EL (cell line): ENCODE measurements at places on chromosomes 6 and 20.

DNA sequence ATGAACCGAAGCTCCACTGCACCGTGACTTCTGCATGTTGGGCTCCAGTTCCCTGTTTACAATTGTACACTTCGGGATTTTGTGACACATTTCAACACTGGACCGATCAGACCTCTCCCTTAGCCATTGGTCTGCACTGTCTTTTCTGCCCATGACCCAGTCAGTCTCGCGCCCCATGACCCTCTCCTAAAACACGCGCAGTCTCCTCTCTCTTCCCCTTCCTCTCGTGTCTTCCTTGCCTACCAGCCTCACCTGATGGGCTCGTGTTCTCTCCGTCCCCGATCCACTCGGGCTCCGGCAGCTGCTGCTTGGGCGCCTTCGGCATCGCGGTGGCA lies 535 bp upstream of the ABCF1 start:
- DNase-seq: no peak

DNA sequence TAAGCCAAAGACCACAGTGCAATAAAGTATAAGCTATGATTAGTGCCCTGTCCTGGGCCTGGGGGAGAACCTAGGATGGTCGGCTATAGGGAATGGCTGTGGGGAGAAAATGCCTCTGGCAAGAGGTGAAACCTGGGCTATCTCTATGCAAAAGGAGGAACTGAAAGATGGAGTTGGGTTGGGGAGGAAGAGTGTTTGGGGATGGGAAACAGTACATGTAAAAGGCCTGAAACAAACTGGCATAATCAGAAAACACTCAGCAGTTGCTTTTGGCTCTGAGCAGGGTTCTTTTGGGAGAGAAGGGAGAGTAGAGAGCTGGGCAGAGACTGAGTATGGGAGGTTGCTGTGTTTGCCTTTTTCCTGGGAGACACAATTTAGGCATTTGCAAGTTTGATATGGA lies 31.9 kb upstream of the FUCA2 start:
- no peak for DNase-seq

GRCh38 chr6:1479601-1480221 lies 90.3 kb downstream of the FOXF2 start:
- DNase-seq: no peak

- no peak for DNase-seq
Observed at GRCh38 chr6:137353842-137354397, 134.7 kb upstream of the IFNGR1 start.

DNA sequence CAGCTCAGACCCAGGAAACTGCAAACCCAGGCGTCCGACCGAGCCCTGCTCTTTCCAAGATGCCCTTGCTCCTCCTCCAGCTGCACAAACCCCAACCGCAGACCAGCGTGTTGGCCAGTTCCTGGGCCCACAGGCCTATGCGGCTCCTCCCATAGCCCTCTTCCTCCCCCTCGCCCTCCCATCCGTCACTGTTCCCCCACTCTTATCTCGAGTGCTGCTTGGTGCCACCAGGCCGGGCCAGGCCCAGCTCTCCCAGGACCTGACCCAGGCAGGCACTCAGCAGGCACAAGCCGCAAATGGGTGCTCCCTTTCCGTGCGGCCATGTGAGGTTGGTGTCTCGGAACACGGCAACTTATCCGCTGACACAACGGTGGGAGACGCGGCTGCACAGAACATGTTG lies 28.6 kb downstream of the ADRM1 start:
- no peak for DNase-seq

DNA sequence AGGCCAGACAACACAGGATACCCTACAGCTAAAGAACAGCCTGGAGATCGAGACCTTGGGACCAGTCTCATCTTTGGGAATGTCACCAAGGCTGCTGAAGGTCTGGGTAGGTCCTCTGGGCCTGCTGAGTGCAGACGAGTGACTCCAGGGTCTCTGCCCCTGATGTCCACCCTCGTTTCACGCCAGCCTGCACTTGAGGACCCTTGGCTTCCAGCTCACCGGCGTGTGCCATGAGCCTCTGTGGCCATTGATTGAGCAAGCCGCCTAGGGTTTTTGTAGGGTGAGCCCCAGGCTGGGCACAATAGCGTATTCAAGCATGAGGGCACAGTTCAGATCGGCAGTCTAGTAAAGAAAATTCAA lies 4.3 kb downstream of the BPHL start:
- DNase-seq: no peak

GRCh38 chr6:138493413-138493812 lies 5.9 kb downstream of the NHSL1 start:
- DNase-seq: peak; percentile 52

DNA sequence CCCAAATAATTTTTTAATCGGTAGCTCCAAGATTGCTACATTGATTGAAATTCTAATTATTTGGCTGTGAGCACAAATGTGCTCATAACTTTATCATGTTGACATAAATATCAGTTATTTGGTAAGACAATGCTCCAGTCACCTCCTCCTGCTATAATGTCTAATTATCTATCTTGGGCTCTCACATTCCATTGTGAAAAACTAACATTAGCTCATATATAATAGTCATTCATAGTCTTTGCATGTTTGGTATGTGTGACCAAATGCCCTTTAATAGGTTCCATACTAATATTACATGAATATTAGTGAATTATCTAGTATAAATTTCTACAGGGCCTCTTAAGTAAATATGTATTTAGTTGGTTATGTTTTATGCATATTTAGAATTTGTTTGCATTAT lies 185.6 kb upstream of the MCHR2 start:
- DNase-seq: peak; percentile 19

- no peak for DNase-seq
Observed at GRCh38 chr6:112287577-112288225, 33.3 kb upstream of the LAMA4 start.

DNA sequence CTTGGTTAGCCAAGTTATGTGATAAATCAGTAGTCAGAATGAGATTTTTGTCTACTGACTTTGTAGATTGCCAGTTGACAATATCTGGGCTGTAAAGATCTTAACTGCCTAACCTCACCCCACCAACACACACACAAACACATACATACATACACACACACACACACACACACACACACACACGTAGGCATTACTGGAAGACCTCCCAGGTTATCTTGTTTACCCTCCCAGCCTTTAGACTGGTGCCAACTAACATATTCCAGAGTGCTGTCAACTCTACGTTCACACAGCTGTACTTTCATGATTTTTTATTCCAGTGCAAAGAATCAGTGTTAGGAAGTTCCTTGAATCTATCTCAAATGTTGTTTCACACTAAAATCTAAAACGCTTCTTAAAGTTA lies 38.9 kb downstream of the BMP5 start:
- DNase-seq: no peak

GRCh38 chr6:41548098-41548840 lies 2.1 kb downstream of the FOXP4 start:
- no peak for DNase-seq

- DNase-seq: peak; percentile 26
Observed at GRCh38 chr6:48111143-48111506, at the start of gene PTCHD4. TSS of gene PTCHD4 (minus strand) at chr6:48111197. CDS start at chr6:48068957, 42,240 bp downstream.

DNA sequence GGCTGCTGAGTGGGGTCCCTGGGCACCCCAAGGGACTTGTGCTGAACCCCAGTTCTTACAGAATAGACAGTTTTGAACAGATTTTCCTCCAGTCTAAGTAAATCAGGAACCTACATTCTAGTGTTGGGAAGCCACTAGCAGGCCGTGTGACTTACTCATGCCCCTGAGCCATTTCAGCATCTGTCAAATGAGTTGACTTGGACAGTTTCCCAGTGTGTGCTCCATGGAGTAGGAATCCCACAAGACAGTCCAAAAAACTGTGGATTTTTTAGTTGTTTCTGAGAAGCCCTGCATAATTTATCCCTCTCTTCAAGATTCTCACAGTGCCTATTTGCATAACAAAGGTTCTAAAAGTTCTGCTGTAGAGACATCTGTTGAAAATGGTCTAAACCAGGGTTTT lies 2.1 kb downstream of the GABRR2 start:
- DNase-seq: peak; percentile 93

GRCh38 chr6:156906451-156906850 lies 129.3 kb downstream of the ARID1B start:
- DNase-seq: no peak

DNA sequence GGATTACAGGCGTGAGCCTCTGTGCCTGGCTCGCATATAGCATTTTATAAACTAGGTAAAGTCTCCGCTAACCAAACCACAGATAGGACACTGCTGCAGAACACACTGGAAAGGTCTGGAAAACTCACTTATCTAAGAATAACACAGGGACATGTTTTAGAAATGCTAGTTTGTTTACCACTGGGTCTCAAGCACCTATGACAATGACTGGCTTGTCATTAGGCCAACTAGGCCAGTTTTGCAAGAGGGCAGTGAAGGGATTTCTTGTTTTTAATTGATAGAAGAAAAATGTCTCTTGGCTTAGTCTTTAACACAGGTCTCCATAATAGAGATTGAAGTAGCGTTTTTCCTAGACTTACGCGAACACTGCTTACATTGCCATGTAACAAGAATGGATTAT lies 201.4 kb downstream of the TMEM242 start:
- DNase-seq: no peak

DNA sequence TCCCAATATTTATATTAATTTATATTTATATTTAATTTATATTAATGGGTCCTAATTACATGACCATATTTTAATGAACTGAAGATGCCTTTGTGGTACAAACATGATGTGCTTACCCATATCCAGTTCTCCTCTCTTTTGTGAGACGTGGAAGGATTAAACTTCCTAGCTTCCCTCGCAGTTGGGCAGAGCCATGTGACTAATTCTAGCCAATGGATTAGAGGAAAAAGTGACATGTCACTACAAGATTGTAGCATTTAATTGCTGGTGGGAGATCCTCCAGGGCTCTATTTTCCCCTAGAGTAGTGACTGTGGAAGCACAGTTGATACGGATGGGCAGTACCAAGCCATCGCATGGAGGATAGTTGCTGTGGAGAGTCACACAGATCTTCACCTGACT lies 4.8 kb upstream of the SOBP start:
- DNase-seq: no peak

- DNase-seq: peak; percentile 36
Observed at GRCh38 chr6:39189915-39190544, 39.2 kb downstream of the KCNK5 start.

DNA sequence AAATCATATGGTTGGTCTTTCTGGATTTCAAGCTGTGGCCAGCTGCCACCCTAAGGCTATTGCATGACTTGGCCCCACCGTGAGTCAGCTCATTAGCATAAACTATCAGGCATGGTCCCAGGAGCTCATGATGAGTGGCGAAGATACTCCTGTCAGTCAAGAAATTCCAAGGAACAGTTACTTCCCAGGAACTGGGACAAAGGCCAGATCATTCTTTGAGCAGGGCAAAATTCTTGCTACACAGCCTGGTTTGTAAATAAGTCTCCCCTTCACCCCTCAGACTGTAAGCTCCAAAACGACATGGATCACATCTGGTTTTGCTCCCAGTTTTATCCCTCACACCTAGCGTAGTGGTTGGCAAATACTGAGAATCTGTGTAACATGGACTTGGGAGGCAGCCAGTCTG lies 33.0 kb upstream of the KIAA1586 start:
- DNase-seq: peak; percentile 94

GRCh38 chr6:123592426-123592825 lies 44.3 kb downstream of the TRDN start:
- no peak for DNase-seq

DNA sequence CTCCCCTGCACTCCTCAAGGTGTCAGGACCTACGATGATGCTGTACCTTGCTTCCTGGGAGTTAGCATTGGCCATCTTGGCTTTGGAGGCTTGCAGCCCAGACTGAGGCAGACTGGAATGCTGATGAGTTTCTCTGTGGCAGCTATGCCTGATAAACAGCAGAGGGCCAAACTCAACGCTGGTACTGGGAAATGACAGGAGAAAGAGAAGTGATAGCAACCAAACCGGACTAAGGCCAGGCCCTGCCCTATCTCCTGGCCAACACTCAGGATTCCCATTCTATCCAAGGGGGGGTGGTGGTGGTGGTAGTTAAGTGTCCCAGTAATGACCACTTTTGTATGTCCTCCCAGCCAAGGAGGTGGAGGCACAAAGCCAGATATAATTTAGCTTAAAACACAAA lies 90.0 kb upstream of the DTNBP1 start:
- DNase-seq: peak; percentile 24

DNA sequence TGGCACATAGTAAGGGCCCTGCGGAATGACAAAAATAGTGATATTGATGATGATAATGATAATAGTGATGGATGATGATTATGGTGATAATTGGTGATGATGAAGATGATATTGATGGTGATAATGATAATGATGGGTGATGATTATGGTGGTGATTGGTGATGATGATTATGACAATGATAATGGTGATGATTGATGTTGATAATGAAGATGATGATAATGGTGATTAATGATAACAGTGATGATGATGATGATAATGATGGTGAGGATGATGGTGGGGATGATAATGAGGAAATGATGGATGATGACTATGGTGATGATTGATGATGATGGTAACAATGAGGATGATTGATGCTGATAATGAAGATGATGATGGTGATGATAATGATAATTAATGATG lies 48.9 kb downstream of the EDN3 start:
- no peak for DNase-seq

DNA sequence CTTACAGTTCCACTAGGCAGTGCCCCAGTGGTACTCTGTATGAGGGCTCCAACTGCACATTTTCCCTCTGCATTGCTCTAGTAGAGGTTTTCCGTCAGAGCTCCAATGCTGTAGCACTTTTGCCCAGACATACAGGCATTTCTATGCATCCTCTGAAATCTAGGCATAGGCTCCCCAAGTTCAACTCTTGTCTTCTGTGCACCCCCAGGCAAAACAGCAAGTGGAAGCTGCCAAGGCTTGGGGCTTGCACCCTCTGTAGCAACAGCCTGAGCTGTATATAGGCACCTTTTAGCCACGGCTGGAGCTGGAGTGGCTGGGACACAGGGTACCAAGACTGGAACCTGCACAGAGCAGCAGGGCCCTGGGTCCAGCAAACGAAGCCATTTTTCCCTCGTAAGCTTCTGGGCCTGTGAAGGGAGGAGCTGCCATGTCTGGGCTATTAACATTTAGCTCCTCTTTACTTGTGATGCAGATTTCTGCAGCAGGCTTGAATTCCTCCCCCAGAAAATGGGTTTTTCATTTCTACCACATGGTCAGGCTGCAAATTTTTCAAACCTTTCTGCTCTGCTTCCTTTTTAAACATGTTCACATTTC lies 596.2 kb upstream of the ADGRB3 start:
- no peak for DNase-seq
